ENCODE measurements at places on chromosomes 5 and 9.

- no peak for DNase-seq
Measured at GRCh38 chr5:2740051-2740875, 11.2 kb downstream of the IRX2 start.

- DNase-seq: no peak
Measured at GRCh38 chr5:68911840-68912690, 181.7 kb upstream of the SLC30A5 start.

DNA sequence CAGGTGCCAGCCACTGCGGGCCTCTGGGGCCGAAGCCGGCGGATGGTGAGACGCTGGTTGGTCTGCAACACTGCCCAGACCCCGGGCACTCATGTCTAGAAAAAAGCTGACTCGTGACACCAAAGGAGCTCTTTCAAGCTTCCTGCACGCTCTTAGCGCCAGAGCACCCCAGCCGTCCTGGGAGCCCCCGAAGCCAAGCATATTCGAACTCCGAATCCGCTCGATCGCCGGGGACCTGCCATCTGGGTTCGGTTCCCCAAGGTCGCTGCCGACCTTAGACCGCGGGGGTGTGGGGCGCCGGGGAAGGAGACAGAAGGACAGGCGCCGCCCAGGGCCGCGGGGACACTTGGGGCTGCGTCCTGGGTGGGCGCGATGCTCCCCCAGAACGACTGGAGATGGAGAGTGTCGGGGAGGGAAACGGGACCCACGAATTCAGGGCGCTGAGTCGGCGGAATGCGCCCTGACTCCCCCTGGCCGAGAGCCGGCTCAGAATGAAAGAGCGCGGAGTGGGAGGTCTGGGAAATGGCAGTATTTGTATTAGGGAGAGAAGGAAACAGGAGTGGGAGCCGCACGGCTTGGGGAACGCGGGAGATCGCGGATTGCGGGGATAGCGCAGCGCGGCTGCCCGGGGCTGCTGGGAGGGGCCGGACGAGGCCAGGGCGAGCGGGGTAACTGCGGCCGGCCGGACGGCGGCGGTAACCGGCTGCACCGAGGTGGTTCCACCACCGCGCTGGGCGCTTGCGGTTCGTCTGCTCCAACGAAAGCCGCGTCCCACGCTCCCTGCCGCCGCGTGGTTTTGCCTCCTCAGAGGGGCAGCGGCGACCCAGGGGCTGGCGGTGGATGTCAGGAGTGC, 20.1 kb upstream of the MARCHF6 start:
- peak; percentile 29 for DNase-seq

DNA sequence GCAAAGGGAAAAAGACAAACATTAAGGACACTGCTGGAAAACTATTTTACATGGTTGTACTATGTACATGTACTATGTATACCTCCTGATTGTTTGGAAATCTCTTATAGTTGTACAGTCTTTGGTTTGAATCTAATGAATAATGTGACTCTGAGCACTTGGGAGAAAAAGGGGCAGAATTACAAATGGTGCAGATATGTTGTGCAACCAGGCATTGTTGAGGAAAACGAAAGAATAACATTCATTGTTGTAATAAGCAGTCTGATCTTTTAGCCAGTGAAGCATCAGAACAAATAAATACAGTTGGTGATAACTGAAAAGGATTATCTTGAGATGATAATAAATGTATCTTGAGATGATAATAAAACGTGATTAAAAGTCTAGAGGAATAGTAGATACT, 87.2 kb downstream of the CSNK1G3 start:
- DNase-seq: no peak

- no peak for DNase-seq
Measured at GRCh38 chr9:136241542-136241941, 4.1 kb downstream of the QSOX2 start.

- no peak for DNase-seq
Measured at GRCh38 chr5:108857905-108858304, 110.2 kb downstream of the FER start.

- no peak for DNase-seq
Measured at GRCh38 chr9:131651160-131651559, 88.7 kb downstream of the RAPGEF1 start.

DNA sequence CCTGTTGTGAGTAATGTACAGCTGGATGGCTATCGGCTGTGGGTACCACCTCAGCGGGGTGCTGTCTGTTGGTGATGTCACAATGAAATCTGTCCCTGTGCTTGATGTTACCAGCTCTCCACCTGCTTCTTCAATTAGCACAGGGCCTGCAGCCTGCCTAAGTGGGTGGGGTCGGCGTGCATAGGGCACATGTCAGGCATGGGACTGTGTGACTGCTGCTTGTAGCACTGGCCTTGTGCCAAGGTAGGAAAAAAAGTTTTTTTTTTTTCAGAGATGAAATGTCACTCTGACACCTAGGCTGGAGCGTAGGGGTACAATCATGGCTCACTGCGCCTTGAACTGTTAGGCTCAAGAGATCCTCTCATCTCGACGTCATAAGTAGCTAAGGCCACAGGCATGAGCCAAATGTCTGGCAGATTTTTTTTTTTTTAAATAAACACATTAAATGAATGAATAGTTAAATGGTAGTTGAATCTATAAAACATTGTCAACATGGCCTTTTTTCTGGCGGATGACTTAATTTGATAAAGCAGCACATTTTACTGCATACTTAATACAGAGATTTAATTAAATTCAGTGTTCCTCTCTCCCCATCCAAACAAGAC, 222.5 kb downstream of the NXNL2 start:
- DNase-seq: no peak

DNA sequence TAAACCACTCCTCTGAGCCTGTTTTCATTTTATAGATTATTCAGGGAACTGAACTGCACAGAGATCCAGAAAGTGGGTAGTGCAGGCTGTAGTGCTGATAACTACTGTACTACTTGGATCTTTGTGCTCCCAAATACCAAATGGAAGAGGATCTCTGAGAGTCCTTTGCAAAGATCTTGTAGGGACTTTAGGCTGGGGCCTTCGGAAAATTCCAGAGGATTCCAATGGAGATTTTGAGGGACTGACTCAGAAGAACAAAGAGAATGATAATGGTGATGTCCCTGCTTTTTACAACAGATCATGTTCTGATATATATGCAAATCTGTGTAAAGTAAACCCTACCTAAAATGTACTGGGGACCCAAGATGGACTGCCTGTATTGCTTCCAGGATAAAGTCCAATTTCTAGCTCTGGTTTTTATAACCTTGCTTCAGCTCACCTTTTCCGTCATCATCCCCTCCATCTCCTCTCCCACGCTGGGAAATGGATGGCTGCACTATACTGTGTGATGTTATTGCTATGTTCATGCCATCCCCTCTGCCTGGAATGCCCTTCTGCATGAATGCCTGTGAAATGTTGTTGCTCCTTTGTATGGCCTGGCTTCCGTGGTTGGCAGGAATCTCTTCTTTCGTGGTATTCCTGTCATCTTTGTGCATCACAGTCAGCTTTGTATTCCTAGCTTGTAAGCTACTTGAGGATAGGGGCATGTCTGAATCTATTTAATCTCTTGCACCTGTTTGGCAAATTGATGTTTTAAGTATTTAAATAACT, 9.7 kb upstream of the PSMD5 start:
- no peak for DNase-seq

DNA sequence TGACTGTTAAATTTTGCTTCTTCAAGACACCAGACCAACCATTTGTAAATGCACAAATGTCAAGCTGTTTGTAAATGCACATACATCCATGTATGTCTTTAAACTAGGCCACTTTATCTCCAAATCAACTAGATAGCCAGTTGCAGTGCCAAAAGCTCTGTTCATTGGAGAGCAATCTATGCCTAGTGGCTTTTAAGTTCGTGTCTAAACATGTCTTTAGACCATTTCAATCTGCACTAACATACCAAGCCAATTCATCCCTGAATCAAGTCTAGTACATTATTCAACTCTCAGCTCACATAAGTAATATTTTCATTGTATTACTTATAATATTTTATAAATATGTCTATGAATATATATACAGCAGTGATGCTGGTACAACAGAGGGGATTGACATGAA, 985.9 kb downstream of the CDH18 start:
- DNase-seq: no peak

DNA sequence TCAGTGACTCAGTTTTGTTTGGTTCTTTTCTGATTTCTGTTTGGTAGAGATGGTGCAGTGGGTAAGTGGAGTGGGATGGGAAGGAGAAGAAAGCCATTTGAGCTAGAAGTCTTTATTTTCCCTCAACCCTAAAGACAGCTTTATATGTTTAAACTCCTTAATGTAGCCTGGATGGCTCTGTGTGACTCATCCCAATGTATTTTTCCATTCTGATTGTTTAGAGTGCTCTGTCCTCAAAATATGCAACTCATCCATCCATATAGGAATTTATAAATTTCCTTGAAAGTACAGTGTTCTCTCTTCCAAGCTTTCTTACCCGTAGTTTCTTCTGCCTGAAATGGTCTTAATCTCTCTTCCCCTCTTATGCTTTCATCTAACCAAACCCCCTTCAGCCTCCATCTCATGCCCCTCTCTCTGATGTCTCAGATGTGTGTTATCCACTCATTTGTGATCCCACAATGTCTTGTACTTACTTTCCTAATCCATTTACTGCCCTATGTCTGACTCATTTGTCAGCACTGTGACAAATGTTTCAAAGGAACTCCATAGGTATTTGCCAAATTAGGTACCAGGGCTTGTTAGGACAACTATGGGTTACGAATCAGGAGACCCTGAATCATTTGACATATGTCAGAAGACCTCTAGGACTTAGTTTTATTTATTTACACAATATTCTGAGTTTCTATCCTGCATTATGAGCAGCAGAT, 217.5 kb upstream of the SGCD start:
- no peak for DNase-seq

DNA sequence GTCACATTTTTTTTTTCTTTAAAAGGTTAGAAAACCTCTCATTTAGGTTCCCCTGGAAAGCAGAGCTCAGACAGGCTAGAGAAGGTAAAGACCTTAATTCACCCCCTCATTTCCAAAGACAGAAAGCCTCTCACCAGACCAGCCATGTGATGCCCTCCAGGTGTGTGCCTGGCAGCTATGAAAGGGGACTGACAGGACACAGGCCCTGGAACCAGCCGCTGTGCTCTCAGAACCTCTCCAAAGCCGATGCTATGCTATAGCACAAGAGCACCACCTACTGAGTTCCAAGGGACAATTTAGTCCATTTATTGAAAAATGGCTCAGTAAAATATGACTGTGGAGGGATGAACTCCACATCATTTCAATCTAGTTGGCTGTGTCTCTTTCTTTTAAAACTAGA, 48.8 kb downstream of the FANCC start:
- no peak for DNase-seq

DNA sequence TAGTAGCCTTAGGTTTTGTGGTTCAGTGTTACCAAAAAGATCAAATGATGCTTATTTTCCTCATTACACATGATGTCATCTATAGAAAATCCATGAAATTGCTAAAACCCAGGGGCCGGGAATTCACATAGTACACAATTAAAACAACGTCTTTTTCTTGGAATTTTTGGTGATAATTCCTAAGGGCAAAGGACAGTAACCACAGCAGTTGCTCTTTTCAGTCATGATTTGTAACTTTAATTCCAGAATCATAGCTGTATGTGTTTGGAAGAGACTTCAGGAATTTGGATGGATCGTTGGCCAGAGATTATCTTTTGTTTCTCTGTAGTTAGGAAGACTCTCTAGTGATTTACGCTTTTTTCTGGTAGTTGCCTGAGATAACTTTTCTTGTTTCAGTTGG, 748.7 kb downstream of the TLE4 start:
- DNase-seq: no peak

GRCh38 chr5:65791712-65792673, 70.0 kb downstream of the NLN start:
- DNase-seq: no peak

GRCh38 chr5:94281236-94281801, 337.1 kb downstream of the KIAA0825 start:
- no peak for DNase-seq

GRCh38 chr5:157519579-157520253, 55.9 kb downstream of the ADAM19 start:
- DNase-seq: no peak

- no peak for DNase-seq
Measured at GRCh38 chr5:35857606-35858205, 1.0 kb downstream of the IL7R start.

DNA sequence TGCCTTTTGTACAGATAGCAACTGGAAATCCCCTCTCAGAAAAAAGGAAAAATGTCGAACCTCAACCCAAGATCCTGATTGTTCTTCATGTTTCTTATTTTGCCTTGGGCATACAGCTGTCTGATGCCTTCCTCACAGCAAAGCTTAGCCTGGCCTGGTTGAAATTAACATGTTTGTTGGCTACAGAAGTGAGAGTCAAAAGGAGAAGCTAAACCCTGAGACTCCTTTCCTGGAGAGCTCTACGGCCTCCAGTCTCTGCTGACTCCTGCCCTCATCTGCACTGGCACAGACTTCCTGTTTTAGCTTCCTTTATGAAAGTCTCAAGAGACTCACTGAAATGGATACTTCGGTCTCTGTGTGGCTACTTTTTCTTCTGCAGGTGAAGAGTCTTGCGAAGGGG, 186.7 kb downstream of the PARP8 start:
- peak; percentile 16 for DNase-seq

GRCh38 chr5:151772029-151772845, 483 bp downstream of the G3BP1 start:
- no peak for DNase-seq

- no peak for DNase-seq
Measured at GRCh38 chr9:1300941-1301340, 250.8 kb downstream of the DMRT2 start.

DNA sequence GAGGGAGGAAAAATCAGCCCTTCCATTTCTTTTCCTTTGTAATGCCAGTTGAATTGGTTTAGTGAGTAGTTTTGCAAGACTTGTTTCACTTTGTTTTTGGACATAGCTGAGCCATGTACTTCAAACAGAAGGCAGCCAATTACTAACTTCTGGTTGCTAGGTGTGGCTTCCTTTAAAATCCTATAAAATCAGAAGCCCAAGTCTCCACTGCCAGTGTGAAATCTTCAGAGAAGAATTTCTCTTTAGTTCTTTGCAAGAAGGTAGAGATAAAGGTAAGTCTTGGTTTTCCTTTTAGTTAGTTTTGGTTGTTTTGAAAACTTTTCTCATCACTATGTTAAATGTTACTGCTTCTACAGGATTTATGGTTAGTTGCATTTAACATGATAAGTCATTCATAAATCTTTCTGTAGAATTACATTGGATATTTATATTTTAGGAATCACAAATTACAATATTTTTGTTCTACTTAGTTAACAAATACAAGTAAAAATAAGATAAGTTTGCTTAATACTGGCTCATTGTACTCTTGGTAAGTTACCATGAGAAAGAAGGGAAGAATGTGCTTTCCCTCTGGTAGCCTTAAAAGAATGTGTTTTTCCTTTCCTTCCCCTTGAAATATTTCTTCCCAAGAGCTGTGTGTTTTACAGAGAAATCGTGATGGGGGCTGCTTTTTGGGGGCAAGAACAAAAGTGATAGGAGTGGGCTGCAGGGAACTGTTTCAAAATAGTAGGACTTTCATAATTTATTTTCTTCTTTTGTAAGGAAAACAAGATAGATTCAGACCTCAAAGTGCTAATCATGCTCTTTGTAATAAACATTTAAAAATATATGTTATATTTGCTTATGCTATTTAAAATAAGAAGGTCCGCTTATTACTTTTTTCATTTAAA, at the start of gene ANXA1:
TSS of gene ANXA1 (plus strand) at position 213 of the 890 bp plus-strand sequence. CDS start 6,671 bp downstream, outside the sequence.
- no peak for DNase-seq

Data from activated B cell treated with CpG ODN at 0.5 μM for 24 hours (primary cell).